GM03348 (cell line): ENCODE measurements at places on chromosomes 16 and 17.
A peak's percentile ranks its signal among the peaks of the same experiment; 100 is the strongest.

DNA sequence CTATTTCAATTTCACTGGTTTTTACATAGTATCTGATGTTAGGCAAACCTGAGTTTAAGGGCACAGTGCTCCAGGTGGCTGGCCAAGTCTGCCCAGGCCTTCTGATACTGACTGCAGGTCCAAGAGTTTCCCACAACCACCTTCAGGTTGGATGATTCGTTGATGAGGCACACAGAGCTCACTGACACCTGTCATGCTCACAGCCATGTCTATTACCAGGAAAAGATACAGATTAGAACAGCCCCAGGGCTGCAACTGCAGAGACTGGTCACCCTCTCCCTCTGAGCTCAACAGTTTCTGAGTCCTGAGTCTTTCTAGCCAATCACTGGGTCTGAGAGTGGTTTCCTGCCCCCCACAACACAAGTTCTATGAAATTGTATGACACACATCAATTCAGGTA lies 37.2 kb downstream of the MEAK7 start:
- DNase-seq, result no peak

GRCh38 chr17:81741594-81742452 lies 29.7 kb downstream of the SLC25A10 start:
- DNase-seq, result no peak

DNA sequence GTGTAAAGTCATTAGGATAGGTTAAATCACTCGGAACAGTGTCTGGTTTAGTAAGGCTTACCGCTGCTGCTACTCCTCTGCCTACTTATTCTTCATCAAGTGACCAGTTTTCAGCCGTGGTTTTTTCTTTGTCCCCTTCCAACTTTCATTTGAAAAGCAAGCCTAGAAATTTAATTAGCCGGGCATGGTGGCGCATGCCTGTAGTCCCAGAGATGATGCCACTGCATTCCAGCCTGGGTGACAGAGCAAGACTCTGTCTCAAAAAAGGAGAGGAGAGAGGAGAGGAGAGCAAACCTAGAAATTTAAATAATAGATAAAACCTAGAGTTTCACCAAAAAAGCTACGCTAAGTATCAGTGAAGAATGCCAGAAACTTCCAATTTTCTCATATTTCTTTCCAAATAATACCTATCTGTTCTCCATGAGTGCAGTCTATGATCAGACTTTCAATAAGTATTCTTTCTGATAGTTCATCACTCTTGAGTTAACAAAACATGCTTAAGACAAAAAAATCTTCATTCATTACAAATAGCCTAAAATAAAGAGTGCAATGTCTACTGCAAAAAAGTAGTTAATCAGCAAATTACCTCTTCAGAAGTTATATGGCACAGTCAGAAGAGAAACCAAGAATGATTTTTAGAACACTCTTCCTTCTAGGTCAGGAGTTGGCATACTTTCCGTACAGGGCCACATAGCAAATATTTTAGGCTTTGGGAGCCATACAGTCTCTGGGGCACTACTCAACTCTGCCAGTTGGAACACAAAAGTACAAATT lies 15.1 kb downstream of the ANKFY1 start:
- DNase-seq, result no peak

GRCh38 chr17:80689129-80689619 lies 144.5 kb downstream of the RPTOR start:
- no peak for DNase-seq

GRCh38 chr16:60463986-60464385 lies 1572.3 kb downstream of the CDH8 start:
- peak; percentile 2 for DNase-seq

DNA sequence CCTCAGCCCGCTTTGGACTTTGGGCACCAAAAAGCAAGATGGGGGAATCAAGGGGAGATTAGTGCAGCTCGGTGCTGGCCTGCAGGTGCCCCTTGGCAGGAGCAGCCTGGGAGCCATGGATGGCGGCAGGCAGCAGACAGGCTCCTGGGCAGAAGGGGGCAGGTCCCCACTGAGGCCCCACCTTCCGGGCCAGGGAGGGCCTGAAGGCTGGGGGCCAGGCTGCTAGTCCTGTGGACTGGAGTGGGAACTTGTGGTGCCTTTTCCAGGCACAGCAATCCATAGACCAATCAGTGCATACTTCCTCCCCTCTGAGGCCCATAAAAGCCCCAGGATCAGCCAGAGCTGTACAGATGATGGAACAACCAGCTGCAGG lies 64.0 kb downstream of the USP32 start:
- no peak for DNase-seq
